ENCODE measurements at places on chromosomes 13 and 19.

DNA sequence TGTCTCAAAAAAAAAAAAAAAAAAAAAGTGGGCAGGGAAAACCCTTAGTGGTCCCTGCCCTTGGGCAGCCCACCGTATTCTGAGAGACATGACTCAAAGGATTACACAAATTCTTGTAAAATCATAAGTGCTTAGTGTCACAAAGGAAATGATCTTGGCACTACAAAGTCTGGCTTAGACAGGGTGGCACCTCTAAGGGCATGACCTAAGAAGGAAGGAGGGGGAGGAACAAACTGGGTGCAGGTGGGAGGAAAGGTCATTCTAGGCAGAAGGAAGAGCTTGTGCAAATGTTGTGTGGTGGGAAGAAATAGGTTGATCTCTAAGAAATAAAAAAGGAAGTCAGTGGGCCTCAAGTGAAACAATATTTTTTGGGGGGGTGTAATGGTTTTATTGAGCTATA is 10.4 kb downstream of the PNPLA6 start:
- DNase-seq: no peak

- DNase-seq: no peak
Observed at GRCh38 chr19:33227242-33227650, 1.6 kb upstream of the SLC7A10 start.

DNA sequence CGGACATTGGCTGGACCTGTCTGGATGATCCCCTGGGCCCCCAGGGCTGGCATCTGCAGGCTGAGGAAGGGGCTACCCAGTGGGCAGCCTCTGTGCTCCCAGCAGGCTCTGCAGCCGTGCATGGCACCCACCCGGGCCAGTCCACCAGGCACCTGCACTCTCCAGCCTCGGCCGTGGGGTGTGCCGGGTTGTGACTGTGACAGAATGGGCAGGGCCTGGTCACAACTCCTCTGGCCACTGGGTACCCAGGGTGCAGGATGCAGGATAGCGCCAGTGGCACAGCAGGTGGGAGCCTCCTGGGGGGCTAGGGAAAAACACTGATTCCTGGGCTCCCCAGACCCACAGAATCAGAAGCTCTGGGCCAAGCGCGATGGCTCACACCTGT is 10.0 kb downstream of the PEX11G start:
- no peak for DNase-seq

GRCh38 chr13:54379461-54379860 is 1350.8 kb downstream of the OLFM4 start:
- DNase-seq: no peak

DNA sequence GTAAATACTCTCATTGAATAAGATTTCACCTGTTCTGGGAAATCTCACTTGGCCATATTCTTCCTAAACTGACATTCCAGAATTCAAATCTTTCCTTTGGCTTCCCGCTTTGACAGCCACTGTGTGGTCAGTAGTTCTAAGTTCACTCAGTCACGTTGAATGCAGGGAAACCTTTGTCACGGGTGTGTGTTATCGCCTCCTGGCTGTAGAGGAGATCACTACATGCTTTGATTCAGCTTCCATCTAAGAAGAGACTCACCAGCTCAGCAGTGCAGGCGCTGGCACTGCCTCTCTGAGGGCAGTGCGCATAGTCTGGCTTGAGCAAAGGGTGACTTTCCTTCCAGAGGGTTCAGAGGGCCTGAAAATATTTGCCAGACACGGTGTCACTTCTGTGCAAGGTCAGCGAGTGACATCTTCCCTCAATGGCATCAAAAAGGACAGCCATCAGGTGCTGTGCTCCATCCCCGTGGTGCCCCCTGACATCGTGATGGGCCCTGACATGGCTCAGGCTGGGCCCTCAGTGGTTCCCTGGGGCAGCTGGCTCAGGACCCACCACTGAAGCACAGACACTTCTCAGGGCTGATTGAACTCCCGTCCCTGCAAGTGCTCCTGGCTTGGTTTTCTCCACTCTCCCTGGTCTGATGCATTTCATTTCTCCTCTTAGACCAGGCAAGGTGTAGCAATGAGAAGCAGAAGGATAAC is 635.4 kb upstream of the ARGLU1 start:
- DNase-seq: no peak

DNA sequence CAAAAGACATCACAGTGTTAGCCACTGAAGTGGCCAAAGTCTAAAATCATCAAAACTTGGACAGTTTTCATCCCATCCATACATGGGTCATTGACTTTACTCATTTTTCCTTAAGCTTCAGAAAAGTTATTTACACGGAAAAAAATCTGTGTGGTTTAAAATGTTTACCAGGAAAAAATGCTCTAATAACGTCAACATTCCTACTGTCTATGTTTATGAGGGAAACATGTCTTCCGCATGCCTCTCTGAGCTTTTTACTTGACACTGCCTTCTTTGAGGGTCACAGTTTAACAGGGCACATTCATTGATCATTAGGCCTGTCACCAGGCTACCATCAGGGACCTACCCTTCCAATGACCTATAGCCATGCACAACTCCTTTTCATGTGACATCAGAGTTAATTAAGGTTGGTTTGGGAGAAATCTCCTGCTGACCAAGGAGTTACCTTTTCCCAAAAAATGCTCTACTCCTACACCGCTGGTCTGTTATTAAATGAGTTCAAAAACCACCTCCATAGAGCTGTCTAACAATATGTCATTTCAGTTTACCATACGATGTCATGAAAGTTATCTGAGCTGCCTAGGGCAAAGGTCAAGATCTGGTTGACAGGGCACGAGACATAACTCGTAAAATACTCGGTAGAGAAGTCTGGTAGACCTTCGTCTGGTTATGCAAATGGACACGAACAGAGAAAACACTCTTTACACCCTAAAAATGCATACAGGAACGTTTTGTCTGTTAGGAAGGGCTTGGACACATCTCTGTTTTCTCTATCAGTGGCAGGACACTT is 17.8 kb downstream of the FLT1 start:
- DNase-seq: no peak

DNA sequence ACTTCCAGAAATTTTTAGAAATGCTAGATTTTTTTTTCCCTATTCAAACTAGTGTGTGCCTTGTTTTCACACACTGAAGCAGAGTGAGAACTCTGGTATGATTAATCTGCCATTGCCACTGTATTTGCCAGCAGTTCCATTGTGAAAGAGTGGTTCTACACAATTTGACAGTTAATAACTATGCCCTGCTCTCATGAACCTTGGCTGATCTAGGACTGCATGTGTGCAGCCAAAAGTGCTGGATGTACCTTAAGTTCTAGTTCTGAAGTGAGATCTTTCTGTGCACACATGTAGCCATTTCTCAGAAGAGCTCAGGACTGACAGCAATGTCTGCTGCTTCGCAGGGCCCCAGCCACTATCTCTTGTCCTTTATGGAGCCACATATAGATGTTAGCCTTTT is 328.2 kb upstream of the SPRY2 start:
- DNase-seq: no peak

All from stimulated activated CD4-positive, alpha-beta T cell treated with anti-CD3 and anti-CD28 coated beads, Interleukin-12 subunit alpha, Interleukin-12 subunit beta, amount 100 ng/mL, for 48 hours (primary cell).